ENCODE measurements at places on chromosomes 3 and 15.

- no peak overlapping the region for H3K27ac ChIP-seq
- H3K36me3 ChIP-seq, result peaks cover under 1% of the 10 kb centered on the region
- peaks cover 10% of the 10 kb centered on the region for H3K4me1 ChIP-seq
- H3K27me3 ChIP-seq, result no peaks in the 10 kb centered on the region
These were observed 4.2 kb upstream of the RPL29 start for GRCh38 chr3:51999846-52000245.

DNA sequence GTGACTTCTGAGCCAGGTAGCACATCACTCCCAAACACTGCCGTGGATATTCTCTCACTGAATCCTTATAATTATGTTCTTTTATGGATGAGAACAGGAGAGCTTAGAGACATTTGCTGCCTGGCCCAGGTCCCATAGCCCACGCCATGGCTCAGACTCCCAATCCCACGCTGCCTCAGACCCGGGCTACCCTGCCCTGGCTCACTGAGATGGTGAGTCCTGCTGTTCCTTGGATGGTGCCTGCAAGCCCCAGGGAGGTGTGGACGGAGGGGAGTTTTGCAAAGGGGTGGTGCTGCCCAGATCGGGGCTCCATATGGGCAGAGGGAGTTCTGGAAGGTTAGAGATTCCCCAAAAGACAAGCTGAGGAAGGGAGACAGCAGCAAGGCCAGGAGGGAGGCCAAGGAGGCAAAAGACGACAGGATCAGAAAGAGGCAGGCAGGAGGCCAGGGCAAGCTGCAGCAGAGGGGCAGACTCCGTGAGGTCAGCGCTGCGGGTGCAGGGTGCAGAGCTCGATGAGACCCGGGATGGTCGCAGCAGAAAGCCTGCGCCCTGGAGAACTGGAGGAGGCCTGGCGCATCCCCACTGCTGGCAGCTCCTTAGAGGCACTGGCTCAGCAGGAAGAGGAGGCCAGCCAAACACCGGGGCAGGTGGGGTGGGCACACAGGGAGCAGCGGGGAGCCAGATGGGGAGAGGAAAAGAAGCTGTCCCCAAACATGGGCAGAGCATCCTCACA is 95.7 kb upstream of the ALDH1A3 start:
- no peak for DNase-seq
- no peaks in the 10 kb centered on the region for H3K36me3 ChIP-seq
- H3K4me1 ChIP-seq, result no peaks in the 10 kb centered on the region

GRCh38 chr3:4837374-4837930 is 141.8 kb upstream of the BHLHE40 start:
- no peaks in the 10 kb centered on the region for H3K4me1 ChIP-seq
- no peaks in the 10 kb centered on the region for H3K27me3 ChIP-seq
- peaks cover 54% of the 10 kb centered on the region for H3K36me3 ChIP-seq
- no peak overlapping the region for H3K4me3 ChIP-seq

- H3K4me1 ChIP-seq, result no peaks in the 10 kb centered on the region
- no peak overlapping the region for H3K4me3 ChIP-seq
- H3K27ac ChIP-seq, result no peak overlapping the region
- H3K27me3 ChIP-seq, result no peaks in the 10 kb centered on the region
- no peaks in the 10 kb centered on the region for H3K36me3 ChIP-seq
These were observed 52.3 kb downstream of the WNT5A start for GRCh38 chr3:55434789-55435188.

DNA sequence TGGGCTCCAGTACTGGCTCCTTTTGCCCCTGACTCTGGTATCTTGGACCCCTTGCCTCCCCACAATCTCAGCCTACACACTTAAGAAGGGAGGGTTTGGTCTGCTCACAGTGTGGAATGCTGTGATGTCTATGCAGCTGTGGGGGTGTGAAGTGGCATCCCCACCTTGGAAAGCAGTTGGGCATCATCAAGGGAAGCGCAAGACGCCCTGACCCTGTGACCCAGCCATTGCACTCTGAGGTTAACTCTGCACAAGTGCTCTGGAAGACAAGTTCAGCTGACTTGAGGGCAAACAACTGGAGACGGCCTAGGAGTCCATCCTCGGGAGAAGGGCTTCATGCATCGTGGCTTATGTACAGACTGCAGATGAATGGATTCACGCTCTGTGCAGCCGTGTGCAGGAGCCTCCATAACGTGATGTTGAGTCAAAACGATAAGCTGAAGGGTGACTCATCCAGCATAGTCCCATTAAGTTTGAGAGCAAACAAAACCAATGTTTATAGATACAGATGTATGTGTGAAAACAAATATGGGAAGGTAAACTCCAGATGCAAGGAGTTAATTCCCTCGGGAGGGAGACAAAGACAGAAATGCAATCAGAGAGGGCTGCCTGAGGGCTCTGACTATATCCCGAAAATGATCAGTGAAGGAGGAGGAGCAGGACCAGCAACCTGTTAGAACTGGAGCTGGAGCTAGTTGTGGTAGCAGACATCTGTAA is 86.8 kb downstream of the LSM3 start:
- H3K4me3 ChIP-seq, result no peak overlapping the region
- no peak for DNase-seq
- H3K27ac ChIP-seq, result no peak overlapping the region

GRCh38 chr3:119862616-119863015 is 80.7 kb downstream of the NR1I2 start:
- no peaks in the 10 kb centered on the region for H3K27me3 ChIP-seq
- no peak for DNase-seq
- peaks cover 29% of the 10 kb centered on the region for H3K36me3 ChIP-seq

- H3K27ac ChIP-seq, result no peak overlapping the region
- H3K4me3 ChIP-seq, result no peak overlapping the region
- no peaks in the 10 kb centered on the region for H3K36me3 ChIP-seq
- H3K4me1 ChIP-seq, result peaks cover 3% of the 10 kb centered on the region
- no peaks in the 10 kb centered on the region for H3K27me3 ChIP-seq
These were observed 271.7 kb downstream of the SHQ1 start for GRCh38 chr3:72576563-72576962.

- H3K36me3 ChIP-seq, result peaks cover 63% of the 10 kb centered on the region
- H3K27me3 ChIP-seq, result no peaks in the 10 kb centered on the region
- H3K27ac ChIP-seq, result peak overlapping the region; percentile 36
- H3K4me1 ChIP-seq, result peaks cover 8% of the 10 kb centered on the region
- no peak for DNase-seq
These were observed 66.3 kb downstream of the RLBP1 start for GRCh38 chr15:89155122-89155521.

GRCh38 chr3:147200545-147200944 is 205.8 kb downstream of the ZIC4 start:
- H3K4me3 ChIP-seq, result no peak overlapping the region
- DNase-seq, result no peak
- H3K4me1 ChIP-seq, result no peaks in the 10 kb centered on the region
- H3K36me3 ChIP-seq, result no peaks in the 10 kb centered on the region

GRCh38 chr3:116951610-116952009 is 242.0 kb downstream of the TUSC7 start:
- no peak overlapping the region for H3K27ac ChIP-seq
- H3K27me3 ChIP-seq, result no peaks in the 10 kb centered on the region
- DNase-seq, result no peak
- no peak overlapping the region for H3K4me3 ChIP-seq
- no peaks in the 10 kb centered on the region for H3K4me1 ChIP-seq

DNA sequence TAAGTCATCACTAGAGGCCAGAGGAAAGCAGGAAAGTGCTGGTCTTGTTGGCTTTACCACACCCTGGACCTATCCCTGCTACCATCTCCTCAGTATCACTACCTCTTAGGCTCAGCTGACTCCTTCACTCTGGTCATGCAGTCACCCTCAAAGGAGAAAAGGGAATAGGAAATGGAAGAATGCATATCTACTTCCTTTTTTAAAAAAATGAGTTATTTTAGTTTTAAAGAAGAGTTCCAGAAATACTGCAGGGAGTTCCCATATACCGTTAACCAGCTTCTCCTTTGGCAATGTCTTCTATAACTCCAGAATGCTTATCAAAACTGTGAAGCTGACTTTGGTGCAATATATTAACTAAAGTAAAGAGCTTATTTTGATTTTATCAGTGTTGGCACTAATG is 688.6 kb downstream of the DIPK2A start:
- H3K27me3 ChIP-seq, result no peaks in the 10 kb centered on the region
- H3K4me1 ChIP-seq, result peaks cover 14% of the 10 kb centered on the region
- no peak overlapping the region for H3K4me3 ChIP-seq
- peak; percentile 56 for DNase-seq

DNA sequence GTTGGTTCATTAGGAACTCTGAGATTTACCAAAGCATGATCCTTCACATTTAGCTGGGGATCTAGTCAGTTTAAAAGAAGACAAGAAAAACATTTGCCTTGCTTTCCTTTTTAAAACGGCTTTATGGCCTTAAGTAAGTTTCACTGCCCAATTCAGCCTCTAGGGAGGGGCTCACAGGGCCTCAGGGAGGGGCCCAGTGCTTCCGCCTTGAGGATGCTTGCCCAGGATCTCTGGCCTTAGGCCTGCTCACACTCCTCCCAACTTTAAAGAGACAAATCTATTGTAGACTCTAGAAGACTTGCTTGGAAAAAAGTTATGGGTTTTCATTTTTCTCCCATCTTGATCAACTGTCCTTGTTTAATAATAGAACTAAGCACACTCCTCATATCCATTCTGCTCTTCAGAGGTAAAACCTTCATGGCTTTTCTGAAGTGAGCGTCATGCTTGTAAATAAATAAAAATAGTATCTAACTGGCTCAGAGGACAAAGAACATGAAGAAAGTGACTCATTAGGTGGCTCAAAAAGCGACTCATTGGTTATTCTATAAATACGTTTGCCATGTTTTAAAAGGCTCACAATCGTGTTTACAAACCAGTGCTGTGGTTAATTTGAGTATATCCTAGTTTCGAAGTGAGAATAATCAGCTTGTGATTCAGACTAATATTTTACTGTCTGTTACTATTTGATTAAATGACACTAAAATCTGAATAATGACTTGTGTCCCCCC is 13.7 kb downstream of the PDHB start:
- H3K27me3 ChIP-seq, result no peaks in the 10 kb centered on the region
- peaks cover 3% of the 10 kb centered on the region for H3K4me1 ChIP-seq
- no peak overlapping the region for H3K27ac ChIP-seq
- H3K36me3 ChIP-seq, result peaks cover 68% of the 10 kb centered on the region
- H3K4me3 ChIP-seq, result no peak overlapping the region

- peaks cover 17% of the 10 kb centered on the region for H3K4me1 ChIP-seq
- no peak for DNase-seq
- H3K4me3 ChIP-seq, result no peak overlapping the region
- peaks cover 16% of the 10 kb centered on the region for H3K36me3 ChIP-seq
- no peaks in the 10 kb centered on the region for H3K27me3 ChIP-seq
These were observed 65.6 kb downstream of the ZNF148 start for GRCh38 chr3:125309476-125309875.

Measured in CD14-positive monocyte (primary cell).